ENCODE measurements at places on chromosomes 1 and 21. TPM values are rescaled to one million over a fixed set of nuclear protein-coding genes. Genes with fewer than 3 reads are reported as not detected.

Gene SPRR2G
- total RNA-seq: not detected

Gene ITGB2
- total RNA-seq: 0.05 TPM

Gene FOXO6
- 0.05 TPM for total RNA-seq

Gene F13B
- total RNA-seq: not detected

Gene ERICH3
- not detected for total RNA-seq

Gene LEFTY1
- total RNA-seq: 0.19 TPM

Gene MRPS21
- 35.4 TPM for total RNA-seq

Gene SESN2
- 14.3 TPM for total RNA-seq

DNA sequence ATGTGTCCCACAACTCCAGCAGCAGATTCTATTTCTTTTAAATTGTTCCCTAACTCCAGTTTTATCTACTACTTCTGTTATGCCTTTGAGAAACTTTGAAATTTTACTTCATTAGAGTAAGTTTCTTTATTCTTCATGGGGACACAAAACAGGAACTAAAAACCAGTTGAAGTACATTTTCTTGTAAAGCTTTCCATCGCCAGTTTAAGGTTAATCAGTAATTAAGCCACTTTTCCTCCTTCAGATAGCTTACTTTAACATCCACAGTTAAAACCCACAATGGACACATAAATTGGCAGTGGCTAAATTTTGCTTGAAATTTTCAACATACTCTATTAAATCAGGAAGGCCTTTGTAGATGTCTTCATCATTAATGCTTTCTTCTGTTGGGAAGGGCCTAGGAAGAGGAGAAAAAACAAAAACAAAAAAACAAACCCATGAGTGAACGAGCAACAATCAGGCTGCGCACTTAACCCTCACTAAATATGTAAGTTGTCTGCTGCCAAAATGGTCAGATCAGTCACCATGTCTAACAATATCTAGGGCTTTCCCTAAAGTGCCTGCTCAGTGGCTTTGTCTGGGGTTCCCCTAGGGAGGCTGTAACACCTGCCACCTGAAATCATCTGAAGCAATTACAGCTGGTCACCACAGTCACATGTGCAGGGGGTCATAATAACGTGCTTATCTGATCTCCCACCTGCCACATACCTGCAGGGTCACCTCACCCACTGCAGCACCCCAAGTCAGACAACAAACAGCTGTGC, 187.9 kb downstream of the VAV3 start:
- DNase-seq: no peak

DNA sequence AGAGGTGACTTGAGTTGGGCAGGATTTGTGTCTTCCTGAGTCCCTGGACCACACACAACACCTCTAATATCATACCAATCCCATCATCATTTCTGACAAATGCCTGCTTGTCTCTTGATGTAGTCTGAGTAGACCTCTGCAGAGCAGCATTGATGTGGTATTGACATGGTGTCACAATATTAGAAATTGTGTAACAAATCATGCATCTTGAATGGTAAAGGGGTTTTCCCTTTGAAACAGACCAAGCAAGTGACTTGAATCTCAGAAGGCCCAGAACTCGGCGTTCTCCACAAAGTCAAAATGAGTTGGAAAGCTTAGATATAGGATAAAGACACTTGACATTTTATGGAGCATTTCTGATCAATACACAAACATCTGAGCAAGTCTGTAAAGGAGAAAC, 72.7 kb upstream of the KIRREL1 start:
- DNase-seq: no peak

DNA sequence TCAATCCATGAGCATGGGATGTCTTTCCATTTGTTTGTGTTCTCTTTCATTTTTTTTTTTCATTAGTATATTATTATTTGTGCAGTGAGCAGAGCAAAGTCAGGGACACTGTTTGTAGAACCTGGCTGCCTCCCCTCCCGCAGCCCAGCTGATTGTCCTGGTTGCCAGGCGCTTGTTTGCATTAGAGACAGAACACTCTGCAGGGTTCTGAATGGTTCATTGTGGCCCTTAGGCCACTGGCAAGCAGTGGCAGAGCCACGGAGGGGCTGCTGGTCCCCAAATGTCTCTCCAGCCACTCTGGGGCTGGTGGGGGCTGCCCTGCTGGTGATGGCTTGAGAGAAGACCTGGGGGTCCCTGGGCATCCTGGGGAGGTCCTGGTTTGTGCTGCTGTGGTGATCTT, 29.0 kb downstream of the ETS2 start:
- no peak for DNase-seq

GRCh38 chr1:230632273-230632873, 9.9 kb upstream of the COG2 start:
- DNase-seq: peak; percentile 61

DNA sequence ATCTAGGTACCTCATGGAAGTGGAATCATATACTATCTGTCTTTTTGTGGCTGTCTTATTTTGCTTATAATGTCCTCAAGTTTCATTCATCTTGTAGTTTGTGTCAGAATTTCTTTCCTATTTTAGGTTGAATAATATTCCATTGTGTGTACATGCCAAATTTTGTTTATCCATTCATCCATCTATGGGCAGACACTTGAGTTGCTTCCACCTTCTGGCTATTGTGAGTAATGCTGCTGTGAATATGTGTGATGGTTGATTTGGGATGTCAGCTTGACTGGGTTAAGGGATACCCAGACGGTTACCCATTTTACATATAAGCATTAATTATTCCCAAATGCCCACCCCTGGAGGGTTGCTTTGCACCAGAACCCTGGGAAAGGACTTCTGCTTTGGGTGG, 477.5 kb downstream of the PTPRU start:
- DNase-seq: peak; percentile 47

GRCh38 chr1:180802813-180803212, 109.9 kb upstream of the KIAA1614 start:
- no peak for DNase-seq

GRCh38 chr1:50490640-50491039, 67.4 kb upstream of the DMRTA2 start:
- DNase-seq: peak; percentile 27

GRCh38 chr1:229726061-229726460, 100.0 kb downstream of the URB2 start:
- no peak for DNase-seq

GRCh38 chr1:175511496-175511895, 231.9 kb downstream of the TNR start:
- peak; percentile 73 for DNase-seq

DNA sequence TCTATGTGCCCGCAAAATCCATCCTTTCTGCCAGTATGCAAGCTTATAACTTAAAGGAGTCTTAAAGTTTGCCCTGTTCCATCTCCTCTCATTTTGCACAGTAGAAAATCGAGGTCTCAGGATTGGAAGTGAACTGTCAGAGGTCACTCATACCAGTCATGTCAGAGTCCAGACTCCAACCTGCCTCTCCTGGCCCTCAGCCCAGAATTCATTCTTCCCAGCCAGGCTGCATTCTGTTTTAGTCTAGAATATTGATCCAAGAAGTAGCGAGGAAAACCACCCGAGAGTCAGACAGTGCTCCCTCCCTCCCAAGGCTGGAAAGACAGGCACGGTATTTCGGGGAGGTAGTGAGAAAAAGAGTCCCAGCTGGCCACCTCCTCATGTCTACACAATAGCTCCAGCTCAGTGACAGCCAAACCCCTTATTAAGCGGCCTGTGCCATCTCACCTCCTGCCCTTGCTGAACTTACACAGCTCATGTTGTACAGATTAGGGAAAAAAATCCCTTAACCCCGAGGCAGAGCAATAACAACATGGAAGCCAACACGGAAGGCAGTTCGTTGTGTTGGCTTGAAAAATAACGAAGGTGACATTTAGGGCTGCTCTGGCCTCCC, 89.4 kb downstream of the OMA1 start:
- no peak for DNase-seq

GRCh38 chr1:167878372-167879160, 35.4 kb downstream of the ADCY10 start:
- DNase-seq: no peak

- DNase-seq: no peak
Measured at GRCh38 chr1:101566883-101567538, 330.2 kb downstream of the S1PR1 start.

DNA sequence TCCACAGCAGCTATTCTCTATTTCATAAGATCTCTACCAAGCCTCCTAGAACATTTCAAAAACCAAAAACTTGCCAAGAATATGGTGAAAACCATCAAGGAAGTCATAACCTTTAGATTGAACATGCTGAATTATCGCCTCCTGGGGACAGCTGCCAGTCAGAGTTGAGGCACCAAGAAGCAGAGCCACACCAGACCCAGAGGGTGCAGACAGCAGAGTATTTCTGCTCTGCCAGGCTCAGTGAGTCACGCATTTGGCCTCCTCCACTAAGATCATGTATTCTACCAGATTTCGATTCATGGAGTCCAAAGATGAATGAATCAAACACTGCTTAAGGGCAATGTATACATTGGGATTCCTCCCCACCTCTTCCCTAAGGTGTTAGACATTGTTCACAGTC, 2.1 kb downstream of the F3 start:
- DNase-seq: no peak

DNA sequence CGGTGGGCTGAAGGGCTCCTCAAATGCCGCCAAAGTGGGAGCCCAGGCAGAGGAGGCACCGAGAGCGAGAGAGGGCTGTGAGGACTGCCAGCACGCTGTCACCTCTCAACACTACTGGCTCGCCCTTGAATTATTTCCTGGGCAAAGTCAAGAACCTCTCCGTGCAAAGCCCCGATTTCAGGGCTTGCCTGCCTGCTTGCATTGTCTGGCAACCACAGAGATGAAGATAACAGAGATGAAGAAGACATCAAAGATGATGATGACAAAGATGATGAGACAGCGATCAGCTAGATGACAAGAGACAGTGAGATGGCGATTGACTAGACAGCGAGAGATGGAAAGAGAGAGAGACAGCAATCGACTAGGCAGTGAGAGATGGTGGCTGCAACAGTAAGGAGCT, 976.5 kb downstream of the ADGRL2 start:
- no peak for DNase-seq

- peak; percentile 85 for DNase-seq
Measured at GRCh38 chr1:44036409-44037139, 5.3 kb upstream of the SLC6A9 start.

- no peak for DNase-seq
Measured at GRCh38 chr1:172898866-172899265, 151.9 kb downstream of the TNFSF18 start.

Data from dermis blood vessel endothelial cell (primary cell).